ENCODE measurements at places on chromosomes 2 and 18.
A peak's percentile ranks its signal among the peaks of the same experiment; 100 is the strongest.

DNA sequence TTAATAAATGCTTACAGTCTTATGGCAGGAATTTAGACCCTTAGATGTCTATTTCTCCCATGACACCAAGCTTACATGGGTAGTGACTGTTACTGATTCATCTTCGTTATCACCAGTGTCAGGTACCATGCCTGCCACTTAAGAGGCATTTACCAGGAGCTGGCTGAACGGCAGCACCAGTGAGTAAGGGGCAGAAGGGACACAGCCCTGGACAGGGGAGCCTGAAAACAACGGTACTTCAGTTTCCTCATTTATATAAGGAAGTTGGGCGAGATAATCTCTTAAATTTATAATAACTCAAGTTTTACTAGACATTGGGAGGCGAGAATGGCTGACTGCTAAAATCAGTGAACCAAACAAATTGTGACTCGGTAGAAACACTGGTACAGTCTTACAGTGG, 1.2 kb downstream of the COA5 start:
- DNase-seq = no peak

DNA sequence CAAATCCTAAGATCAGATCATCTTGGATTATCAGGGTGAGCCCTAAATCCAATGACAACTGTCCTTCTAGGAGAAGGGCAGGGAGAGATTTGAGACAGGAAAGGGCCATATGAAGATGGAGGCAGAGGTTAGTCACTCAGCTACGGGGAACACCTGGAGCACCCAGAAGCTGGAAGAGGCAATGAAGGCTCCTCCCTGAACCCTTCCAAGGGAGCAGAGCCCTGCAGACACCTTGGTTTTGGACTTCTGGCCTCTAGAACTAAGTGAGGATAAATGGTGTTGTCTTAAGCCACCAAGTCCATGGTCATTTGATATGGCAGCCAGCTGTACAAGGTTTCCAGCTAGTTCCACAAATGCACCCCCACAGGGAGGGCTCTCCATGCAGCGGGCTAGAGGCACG, 6.9 kb upstream of the PTPN2 start:
- no peak for DNase-seq

GRCh38 chr18:23918395-23919032, 96.0 kb upstream of the TTC39C start:
- DNase-seq = peak; percentile 66

- no peak for DNase-seq
Measured at GRCh38 chr18:72542342-72542741, 1.8 kb downstream of the CBLN2 start.

- DNase-seq = peak; percentile 20
Measured at GRCh38 chr2:190533175-190533967, 1.2 kb downstream of the NEMP2 start.

DNA sequence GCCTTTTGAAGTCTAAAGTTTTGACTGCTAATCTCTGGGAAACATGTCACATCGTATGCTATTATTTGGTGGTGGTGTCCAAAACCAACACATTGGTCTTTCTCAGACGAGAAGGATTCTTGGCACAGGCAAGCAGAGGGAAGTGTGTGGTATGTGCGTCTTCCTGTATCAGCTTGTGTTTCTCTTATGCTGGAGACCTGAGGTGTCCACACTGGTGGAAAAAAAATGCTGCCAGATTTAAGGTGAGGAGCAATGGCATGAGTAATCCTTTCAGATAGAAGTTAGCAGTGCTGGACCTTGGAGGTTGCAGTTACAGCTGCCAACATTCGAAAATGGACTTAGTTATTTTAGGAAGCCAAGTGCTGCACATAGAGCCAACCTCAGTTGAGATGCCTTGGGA, 11.7 kb upstream of the FHL2 start:
- peak; percentile 38 for DNase-seq

DNA sequence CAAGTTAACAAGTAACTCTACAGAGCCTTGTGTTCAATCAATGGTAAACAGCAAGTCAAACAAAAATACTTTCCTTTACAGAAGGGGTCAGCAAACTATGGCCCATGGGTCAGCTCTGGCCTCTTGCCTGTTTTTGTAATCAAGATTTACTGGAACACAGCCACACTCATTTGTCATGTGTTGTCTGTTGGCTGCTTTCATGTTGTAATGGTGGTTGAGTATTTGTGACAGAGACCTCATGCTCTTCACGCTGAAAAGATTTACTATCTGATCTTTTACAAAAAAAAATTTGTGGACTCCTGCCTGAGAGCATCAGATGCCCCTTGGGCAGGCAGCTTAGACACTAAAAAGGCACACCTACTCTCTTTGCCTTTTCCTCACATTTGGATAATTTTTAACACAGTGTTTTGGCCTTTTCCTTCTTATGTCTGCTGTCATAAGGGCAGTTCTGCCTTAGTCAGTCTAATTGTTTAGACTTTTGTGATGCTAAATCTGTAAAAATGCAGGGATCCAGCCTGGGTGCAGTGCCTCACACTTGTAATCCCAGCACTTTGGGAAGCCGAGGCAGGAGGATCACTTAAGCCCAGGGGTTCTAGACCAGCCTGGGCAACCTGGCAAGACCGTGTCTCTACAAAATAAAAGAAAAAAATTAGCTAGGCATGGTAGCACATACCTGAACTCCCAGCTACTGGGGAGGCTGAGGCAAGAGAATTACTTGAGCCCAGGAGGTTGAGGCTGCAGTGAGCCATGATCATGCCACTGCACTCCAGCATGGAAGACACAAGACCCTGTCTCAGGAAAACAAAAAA, 18.3 kb downstream of the IL1B start:
- no peak for DNase-seq

DNA sequence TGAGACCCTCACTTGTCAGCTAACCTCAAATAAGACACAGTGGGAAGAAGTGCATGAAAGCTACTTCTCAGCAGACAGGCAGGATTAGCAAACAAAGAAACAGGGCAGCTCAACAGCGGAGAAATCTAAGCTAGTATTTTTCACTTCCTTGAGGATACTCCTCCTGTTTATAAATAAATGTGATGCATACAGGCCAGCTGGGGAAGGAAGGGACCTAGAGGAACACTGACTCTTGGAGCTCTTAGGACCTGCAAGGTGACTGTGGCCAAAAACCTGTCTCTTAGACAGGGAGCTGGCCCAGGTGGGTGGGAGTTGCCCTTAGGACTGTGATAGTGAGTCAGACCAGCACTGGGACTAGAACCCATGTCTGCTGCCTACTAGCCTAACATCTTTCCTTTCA, 4.8 kb downstream of the REEP1 start:
- DNase-seq = no peak

DNA sequence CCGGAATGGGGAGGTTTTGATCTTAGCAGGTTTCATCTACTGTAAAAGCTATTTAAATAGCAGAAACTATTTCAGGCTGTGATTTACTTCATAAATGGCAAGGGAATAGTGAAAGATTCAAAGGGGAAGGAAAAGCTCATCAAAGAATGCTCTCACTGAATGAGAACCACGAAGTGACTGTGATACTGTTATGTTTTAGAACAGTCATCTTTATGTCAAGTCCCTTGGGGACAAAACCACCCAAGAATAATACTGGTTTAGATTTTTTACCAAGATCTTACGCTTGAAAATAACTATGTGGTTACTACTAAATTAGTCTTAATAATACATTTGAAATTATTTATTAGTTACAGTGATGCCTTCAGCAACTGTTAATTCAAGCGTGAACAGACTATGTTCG, 28.1 kb downstream of the FARSB start:
- DNase-seq = peak; percentile 58

DNA sequence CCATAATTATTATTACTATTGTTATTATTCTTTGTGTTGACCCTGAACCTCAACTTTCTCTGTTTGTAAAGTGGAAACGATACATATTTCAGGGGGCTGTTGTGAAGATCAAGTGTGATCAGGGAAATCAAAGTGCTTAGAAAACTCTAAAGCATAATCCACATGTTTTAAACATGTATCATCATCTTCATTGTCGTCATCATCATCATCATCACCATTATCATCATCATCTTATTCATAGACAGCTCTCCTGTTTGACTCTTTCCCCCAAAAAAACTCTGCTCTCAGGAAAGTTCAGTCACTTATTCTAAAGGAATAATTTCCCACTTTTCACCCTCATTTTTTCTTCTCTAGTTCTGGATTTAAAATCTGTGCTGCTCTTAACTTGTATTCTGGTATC, 5.0 kb downstream of the PTPRN start:
- no peak for DNase-seq

- no peak for DNase-seq
Measured at GRCh38 chr18:23020555-23021294, 87.6 kb downstream of the RBBP8 start.

DNA sequence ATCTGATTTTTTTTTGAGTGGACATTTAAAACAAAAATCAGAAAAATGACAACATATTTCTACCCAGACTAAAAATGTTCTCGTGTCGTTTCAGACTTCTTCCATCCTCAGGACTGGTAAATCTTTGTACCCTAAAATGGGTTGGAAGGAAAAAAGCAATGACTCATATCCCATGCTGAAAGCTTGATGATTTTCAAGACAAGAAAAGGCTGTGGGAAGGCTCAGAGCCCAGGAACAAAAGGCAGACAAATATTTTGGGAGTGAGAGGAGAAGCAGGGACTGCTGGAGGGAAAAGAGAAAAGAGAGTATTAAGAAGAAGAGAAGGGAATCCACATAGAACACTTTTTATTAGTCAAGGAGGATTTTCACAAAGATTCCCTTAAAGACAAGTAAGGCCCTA, 77.1 kb upstream of the CTAGE1 start:
- DNase-seq = peak; percentile 77

GRCh38 chr2:200125444-200126284, 170.3 kb downstream of the MAIP1 start:
- DNase-seq = no peak

- no peak for DNase-seq
Measured at GRCh38 chr18:63073481-63073880, 246.1 kb downstream of the BCL2 start.

- DNase-seq = no peak
Measured at GRCh38 chr2:96111823-96112500, 4.4 kb downstream of the ADRA2B start.

DNA sequence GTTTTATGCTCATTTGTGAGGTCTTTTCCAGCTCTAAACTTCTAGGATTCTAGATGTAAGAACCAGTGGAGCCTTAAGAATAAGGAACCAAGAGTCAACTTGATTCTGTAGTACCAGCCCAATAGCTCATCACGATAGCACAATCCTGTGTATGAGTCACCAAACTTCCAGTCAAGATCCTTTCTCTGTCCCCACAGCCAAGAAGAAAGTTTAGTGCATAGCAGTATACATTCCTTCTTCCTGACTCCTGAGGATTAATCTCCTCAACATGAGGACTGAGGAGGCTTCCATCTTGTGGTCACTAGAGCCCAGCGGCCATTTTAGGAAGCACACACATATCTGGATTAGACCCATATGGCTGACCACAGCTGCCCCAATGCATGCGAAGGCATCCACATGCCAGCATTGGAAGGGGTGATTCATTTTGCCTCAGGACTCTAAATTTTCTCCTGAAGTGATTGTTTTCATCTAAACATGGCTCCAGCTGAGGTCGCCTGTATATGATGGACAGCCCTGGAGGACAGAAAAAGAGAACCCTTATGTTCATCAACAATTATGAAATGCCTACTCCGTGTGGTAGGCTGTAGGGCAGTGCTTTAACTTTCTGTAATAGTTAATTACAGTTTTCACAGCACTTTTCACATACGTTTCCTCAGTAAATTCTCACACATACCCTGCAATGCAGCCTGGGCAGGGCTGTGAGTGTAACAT, 53.5 kb downstream of the RASGRP3 start:
- peak; percentile 95 for DNase-seq

DNA sequence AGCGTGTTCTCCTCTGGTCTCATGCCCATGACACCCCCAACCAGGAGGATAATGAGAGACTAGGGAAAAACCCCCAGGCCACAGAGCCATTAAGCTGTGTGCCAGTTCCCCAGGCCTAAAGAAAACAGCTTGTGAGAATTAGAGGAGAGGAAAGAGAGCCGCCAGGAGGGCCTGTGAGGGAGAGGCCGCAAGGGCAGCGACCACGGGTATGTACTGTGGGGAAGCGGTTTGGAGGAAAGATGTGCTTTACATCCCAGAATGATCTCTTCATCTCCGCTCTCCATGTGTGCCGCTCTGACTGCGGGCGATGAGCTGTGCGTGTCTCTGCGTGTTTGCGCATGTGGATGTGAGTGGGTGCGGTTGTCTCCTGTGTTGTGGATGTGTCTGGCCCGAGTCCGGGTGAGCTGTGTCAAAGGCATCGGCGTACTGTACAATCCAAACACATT, 82.9 kb downstream of the DYSF start:
- no peak for DNase-seq

DNA sequence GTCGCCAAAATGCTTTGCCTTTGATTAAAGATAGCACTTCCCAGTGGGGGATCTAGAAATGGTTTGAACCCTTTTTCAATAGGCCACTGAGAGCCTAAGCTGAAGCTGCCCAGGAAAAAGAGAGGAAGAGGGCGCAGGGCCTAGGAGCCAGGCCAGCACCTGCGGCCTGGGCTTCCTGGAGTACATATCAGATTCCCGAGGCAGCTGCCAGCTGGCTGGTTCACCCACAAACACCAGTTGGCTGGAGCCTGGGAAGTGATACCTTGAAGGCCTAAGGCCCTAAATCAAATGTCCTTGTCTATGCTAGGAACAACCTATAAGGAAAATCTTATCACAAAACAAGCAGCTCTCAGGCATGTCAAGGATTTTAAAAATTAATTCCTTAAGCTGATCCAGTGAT, 37.1 kb downstream of the ANKRD44 start:
- DNase-seq = no peak

- no peak for DNase-seq
Measured at GRCh38 chr18:24443870-24444269, 16.6 kb upstream of the HRH4 start.

DNA sequence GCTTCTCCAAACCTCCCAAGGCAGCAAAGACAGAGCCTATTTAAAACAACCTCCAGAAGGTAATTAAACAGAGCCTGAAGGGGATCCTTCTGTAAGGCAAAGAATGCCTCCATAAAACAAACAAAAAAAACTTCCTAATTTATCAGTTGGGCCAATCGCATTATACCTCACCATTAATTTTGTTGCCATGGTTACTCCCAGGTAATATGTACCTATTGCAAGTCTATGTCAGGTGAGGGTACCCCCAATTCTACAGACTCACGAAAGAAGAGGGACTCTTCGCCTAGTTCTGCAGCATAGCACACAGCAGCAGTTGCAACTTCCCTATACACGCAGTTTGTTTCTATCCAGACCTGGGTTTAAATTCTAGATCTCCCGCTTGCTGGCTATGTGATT, 38.8 kb downstream of the SFXN5 start:
- DNase-seq = no peak
